Activated T-helper 9 cell treated with anti-CD3 and anti-CD28 coated beads, Interleukin-2, amount 50 U/mL, for 16 hours (primary cell): ENCODE measurements at places on chromosomes 16 and 17.

- no peak for DNase-seq
These were observed 293.3 kb downstream of the MAF start for GRCh38 chr16:79307214-79307613.

DNA sequence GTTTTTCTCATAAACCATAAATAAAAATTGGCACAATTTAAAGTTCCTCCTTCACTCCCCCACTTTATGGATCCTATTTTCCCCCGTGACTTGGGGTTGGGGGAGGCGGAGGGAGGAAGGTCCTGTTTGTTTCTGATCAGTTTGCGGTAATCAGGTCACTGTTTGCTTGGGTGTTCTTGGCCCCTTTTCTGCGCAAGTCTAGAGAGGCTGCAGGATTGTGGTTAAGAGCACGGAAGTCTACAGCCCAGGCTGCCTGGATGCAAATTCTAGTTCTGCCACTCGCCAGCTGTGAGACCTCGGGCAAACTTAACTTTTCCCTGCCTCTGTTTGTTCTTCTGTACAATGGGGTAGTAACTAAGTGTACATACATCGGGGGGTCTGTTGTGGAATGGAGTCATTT is 12.1 kb downstream of the ATP2C2 start:
- no peak for DNase-seq

DNA sequence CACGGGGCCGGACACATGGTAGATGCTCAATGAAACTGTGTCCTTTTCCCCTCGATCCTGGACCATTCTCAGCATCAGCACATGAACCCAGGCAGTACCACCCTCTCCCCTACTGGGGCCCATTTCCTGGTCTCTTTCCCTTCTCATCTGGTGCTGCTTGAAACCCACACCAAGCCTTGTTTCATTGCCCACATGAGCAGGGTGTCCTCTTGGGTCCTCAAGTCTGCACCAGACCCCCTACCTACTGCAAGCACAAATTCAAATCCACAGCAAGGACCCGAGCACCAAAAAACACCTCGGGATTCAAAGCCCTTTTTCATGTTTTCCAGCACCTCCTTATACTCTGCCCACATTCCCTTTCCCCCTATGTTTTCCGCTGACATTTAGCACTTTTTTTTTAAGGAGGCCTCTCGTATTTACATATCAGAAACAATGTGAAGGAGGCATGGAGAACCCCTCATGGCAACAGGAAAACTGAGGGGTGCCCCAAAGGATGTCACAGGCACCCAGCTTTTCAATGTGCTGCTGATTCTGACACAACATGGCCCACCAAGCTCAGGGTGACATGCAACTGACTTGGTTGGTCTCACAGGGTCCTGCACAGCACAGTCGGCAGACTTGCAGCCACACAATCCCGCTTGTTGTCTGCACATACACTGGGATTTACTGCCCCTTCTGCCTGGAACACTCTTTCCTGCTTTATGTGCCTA is 4.6 kb upstream of the CCL1 start:
- no peak for DNase-seq

- DNase-seq = no peak
These were observed 3.1 kb downstream of the CACNB1 start for GRCh38 chr17:39194089-39194984.

GRCh38 chr17:39705786-39706348 is 6.0 kb downstream of the ERBB2 start:
- no peak for DNase-seq

- no peak for DNase-seq
These were observed 15.4 kb downstream of the TBX4 start for GRCh38 chr17:61467416-61468262.
